ENCODE measurements at places on chromosomes 7 and 10. TPM values are rescaled to one million over a fixed set of nuclear protein-coding genes. Genes with fewer than 3 reads are reported as not detected.

Gene HECW1
- not detected for total RNA-seq

Gene GJD4
- total RNA-seq: not detected

Gene GCK
- not detected for total RNA-seq

Gene NPFFR1
- total RNA-seq: not detected

Gene NXPH1
- not detected for total RNA-seq

Gene RHEB
- total RNA-seq: 121 TPM

Gene ATOH7
- total RNA-seq: not detected

Gene EPHB6
- not detected for total RNA-seq

Gene NCF1
- 0.40 TPM for total RNA-seq

Gene UCMA
- total RNA-seq: not detected

Gene DPYSL4
- 8.2 TPM for total RNA-seq

Gene CCDC6
- 18.3 TPM for total RNA-seq

Gene KIAA1217
- total RNA-seq: 25.7 TPM

Gene PLA2G12B
- not detected for total RNA-seq

Gene FBXO24
- not detected for total RNA-seq
